ENCODE measurements at places on chromosomes 12 and 14. TPM values are rescaled to one million over a fixed set of nuclear protein-coding genes. Genes with fewer than 3 reads are reported as not detected.
A peak's percentile ranks its signal among the peaks of the same experiment; 100 is the strongest.

GRCh38 chr14:44941591-44941990 is 20.2 kb downstream of the KLHL28 start:
- no peak for DNase-seq

- DNase-seq: no peak
Observed at GRCh38 chr12:131363393-131363792, 347.5 kb upstream of the SFSWAP start.

GRCh38 chr12:98737322-98737712 is 92.2 kb downstream of the APAF1 start:
- DNase-seq: no peak

DNA sequence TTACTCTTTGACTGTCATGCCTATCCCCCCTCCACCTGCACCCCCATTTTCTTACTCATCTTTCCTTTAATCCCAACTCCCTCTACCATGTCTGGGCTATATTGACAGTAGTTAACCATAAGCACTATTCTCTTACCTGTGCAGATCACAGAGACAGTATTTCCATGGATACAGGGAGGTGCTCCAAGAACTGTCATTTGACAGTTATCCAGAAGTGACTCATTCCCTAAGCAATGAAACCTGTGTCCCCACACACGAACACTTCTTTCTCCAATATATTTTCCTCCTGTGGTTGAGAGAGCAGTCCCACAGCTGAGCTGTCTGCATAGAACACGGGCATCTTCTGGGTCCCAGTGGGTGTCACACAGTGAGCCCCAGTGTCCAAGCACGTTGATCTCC is 68.8 kb downstream of the CD163L1 start:
- DNase-seq: no peak

GRCh38 chr12:55024575-55024974 is 4.8 kb downstream of the NEUROD4 start:
- DNase-seq: no peak

GRCh38 chr12:3216726-3217682 is 139.8 kb downstream of the TSPAN9 start:
- DNase-seq: no peak

- DNase-seq: no peak
Observed at GRCh38 chr14:65187421-65188049, 85.2 kb upstream of the MAX start.

DNA sequence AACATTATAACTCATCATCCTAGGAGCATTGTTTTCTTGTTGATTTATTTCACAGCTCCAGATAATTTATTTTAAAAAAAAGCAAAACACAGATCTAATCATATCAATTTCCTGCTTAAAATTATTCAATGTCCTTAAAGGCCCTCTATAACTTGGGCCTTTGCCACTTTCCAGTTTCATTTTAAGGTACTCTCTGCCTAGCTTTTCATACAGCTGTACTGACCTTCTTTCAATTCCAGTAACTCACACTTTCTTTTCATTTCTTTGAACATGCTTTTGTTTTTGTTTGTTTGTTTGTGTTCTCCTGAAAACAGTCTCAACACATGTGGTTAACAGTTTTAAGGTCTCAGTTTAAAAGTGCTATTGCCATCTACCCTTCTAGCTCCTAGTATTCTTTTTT is 281.9 kb downstream of the ACSS3 start:
- no peak for DNase-seq

- peak; percentile 2 for DNase-seq
Observed at GRCh38 chr14:103558071-103558882, 4.2 kb downstream of the BAG5 start.

The COX6A1 gene
- total RNA-seq: 263 TPM

The INHBC gene
- total RNA-seq: not detected

The NTS gene
- total RNA-seq: 2.3 TPM

The BRF1 gene
- 35.7 TPM for total RNA-seq
